ENCODE measurements at places on chromosomes 3 and 15.

GRCh38 chr3:144175644-144176425, 204.2 kb downstream of the DIPK2A start:
- DNase-seq: no peak

DNA sequence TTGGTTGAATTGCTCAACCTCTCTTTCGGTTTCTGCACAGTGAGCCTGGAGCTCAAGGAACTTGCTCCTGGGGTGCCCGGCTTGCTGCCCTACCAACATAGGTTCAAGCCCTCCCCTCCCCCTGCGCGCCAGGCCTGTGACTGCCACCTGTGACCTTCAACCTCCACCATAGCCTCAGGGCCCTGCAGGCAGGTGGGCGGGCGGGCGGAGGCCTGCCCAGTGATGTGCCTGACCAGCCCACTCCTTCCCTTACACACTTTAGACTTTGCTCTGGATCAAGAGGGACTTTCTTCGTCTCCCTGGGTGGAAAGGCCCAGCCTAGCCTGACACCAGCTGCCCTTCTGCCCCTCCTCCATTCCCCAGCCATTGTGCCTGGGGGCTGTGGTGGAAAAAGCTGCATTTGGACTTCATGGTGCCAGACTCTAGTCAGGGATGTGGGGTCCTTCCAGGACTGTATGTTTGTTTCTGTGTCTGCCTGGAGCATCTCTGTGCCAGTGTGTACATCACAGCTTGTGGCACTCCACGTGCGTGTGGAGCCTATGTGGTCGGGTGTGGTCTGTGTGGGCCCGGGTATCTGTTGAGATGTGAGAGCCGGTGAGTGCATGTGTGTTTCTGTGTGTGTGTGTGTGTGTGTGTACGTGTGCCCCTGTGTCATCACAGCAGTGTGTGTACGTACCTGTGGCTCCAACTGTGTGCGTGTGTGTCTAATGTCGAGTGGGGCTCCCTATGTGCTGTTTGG, 9.5 kb downstream of the PRKCD start:
- DNase-seq: no peak

DNA sequence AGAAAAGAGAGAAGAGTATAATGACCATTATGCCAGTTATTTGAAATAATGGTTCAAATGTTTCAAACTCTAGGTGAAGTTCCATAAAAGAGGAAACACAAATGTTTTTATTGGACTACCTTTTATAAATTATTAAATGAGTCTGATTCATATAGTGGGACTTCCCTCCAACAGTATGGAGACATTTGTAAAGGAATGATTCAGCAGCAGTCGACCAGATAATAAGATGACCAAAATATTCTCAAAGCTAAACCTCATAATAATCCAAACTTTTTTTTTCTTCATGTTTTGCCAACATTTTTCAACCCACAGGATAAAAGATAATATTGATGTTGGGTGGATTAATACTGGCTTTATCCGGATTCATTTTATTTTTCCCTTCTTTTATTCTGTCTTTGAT, 18.8 kb downstream of the TIPARP start:
- DNase-seq: no peak

DNA sequence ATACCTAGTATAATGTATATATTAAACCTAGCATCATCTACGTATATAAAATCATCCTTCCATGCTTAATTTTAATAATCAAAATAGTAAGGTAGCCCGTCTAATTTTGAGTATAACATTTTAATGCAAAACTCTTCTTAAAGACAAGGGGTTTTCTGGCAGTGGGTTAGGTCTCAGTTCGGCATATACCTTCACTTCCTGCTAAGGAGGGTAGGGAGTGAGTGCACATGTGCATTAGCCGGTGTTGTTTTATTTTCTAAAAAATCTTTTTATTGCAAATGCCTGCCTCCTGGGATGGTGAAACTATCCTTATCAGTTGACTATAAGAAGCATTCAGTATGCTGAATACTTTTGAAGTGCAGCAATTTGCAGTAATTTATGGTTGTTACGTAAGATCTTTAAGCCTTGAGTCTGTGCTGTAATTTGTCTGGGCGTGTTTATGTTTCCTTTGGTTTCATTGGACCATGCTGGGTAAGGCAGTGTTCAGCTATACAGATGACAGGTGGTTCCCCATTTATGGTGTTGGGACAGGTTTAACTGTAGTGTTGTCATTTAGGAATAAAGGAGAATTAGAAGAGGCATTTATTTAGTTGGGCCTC, 11.7 kb downstream of the ARHGEF26 start:
- no peak for DNase-seq

GRCh38 chr15:76339305-76340197, 3.0 kb downstream of the ISL2 start:
- DNase-seq: peak; percentile 44

- no peak for DNase-seq
Measured at GRCh38 chr3:98779541-98780335, 16.6 kb downstream of the ST3GAL6 start.

DNA sequence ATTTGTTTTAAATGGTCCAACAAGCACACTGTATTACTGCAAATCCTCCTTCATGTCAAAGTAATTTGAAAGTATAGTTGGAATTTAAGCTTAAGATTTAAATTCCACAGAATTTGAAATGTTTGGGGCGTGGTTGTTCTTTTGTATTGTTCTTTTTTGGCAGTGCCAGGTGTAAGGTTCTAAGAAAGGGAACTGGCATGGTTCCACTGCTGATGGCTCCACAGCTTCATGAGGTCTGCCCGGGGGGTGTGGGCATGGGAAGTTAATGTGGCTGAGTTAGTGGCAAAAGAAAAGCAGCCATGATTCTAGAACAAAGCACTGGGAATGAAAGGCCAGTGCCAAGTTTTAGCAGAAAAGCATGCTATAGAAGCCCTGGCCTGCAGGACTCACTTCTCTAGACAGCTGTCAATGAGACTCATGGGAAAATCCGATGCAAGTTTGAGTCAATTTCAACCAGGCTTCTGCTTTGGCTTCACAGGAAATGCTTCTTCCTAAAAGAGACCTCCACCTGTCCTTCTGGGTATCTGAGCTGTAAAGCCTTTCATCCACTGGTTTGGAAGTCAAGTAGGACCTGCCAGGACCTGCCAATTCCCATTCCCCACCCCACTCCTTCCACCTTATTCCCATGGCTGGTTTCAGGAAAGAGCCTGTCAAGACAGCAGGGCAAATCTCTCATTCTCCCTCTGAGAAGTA, 18.9 kb downstream of the CDCP1 start:
- DNase-seq: no peak

DNA sequence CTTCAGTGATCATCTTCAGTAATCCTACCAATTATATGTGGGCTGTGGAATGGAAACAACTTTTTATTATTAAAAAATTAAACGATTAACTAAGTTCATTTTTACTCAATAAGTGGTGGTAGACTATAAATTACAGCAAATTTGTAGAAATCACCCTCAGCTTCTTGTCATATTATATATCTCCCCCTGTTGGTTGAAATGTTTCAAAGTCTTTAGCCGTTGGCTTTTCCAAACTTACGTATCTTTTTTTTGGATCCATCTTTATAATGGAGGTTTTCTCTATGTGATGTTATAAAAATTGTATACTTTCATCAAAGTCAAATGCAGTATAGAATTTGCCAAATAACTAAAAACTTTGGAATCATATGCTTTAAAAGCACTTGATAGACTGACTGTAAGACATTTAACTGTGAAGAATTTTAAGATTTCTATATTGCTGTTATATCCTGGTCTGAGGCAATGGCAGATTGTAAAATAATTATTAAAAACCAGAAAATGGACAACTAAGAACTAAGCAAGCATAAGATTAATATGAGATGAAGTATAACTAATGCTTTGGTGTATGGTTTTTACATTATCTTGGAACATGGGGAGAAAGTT, 44.7 kb downstream of the ATP11B start:
- no peak for DNase-seq

- no peak for DNase-seq
Measured at GRCh38 chr3:53733446-53733845, 112.8 kb downstream of the CHDH start.

DNA sequence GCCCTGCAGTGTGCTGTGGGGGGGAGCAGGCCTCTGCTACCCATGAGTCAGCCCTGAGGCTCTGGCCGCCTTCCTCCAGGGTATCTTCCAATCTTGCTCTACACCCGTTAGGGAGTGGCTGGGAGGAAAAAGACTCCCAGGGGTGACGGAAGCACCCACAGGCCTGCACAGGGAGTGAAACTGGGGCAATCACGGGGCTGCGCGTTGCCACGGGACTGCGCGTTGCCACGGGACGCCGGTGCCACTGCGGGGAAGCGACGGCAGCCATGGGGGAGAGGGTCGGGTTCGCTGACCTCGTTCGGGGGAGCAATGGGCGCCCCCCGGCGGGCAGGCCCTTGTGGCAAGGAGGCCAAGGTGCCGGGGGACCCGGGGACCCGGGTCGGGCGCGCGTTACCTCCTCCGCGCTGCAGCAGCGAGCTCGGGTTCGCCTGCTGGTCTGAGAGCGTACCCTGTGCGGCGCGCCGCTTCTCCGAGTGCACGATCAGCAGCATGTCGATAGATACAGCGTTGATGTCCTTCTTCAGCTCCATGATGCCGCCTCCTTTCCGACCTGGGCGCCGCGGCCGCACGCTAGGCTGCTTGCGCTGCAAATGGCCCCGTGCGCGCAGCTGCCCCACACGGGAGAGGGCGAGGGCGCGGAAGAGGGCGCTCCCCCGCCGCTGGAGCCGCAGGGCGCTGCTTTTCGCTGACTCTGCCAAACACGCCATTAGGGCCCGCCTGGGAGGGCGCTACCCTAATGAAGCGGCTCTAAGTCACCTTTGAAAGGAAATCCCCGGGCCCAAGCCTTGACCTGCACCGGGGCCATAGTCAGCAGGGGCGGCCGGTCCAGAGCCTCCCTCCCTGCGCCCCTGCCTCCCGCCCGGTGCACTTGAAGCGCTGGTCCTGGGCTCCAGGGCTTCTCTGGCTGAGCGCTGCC, at the start of gene KY:
TSS of gene KY (minus strand) at position 592 of the 916 bp plus-strand sequence. CDS start at position 530, 62 bp downstream.
- peak; percentile 20 for DNase-seq

GRCh38 chr15:84871428-84871985, 13.0 kb upstream of the SLC28A1 start:
- DNase-seq: no peak

DNA sequence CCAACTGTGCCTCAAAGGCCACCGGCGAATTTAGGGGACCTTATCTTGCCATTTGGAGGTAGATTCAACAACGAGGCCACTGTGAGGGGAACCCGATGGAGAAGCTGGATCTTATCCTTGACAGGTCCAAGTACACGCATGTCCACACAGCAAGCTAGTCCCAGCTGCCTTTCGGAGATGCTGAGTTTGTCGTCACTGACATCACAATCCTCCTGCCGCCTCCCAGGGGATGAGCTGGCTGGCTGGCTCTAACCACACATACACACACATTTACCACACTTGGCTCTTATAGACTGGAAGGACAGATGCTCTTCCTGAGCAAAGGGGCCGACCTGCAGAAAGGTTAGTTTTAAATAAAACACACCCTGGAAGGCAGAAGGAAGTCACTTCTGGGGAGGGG, 176.3 kb downstream of the STT3B start:
- no peak for DNase-seq

DNA sequence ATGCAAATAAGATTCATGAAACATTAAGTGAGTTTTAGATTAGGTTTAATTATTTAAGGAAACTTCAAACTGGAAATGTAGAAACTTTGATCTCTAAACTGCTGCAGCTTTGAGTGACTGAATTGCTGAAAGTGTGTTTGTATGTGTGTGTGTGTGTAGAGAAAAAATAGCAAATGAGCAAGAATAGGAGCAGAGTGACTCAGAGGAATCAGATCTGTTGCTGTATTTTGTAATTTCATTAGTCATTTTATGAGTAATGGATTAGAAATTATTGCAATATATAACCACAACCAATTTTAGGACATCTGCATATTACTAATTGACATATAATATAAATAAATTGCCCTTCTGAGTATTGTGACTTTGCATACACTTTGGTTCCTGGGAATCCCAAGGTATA, 52.8 kb upstream of the SLC9A9 start:
- no peak for DNase-seq

- no peak for DNase-seq
Measured at GRCh38 chr3:8597219-8597853, 47.3 kb downstream of the SSUH2 start.

DNA sequence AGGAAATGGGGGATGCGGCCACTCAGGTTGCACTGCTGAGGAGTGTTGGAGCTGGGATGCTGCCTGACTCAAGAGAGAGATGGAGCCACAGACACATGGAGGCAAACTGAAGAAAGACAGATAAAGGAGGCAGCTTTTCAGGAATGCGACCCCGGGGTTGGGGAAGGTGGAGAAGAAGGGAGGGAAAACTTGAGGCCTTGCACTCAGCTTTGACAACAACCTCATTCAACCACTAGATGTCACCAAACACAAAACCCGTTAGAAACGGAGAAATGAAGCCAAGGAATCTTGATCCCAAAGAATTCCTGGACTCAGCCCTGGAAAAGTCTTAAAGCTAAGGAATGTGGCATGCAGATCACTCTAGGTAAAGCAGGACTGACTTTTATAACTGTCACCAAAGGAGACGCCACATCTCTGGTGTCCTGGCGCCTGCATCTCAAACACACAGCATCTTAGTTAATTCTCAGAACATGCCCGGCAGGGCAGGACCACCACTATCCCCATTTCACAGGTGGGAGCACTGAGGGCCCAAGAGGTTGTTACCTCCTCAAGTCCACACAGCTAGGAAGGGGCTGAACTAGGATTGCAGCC, 59.6 kb upstream of the LMCD1 start:
- peak; percentile 47 for DNase-seq

DNA sequence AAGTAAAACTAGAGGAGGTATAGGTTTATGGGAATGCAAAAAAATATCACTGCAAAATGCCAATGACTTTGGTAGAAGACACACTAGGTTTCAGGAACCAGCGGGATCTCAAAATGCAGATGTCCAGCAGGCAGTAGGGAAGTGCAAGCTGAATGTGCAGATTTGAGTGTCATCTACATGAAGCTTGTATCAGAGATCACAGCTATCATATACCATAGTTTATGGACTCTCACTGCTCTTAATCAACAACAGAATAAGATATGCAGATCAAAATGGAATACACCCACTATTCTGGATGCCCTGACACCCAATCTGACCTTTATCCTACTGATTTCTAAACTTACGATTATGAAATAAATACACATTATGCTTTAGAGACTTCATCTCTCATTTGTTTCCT, 27.7 kb downstream of the TMCC1 start:
- DNase-seq: no peak

DNA sequence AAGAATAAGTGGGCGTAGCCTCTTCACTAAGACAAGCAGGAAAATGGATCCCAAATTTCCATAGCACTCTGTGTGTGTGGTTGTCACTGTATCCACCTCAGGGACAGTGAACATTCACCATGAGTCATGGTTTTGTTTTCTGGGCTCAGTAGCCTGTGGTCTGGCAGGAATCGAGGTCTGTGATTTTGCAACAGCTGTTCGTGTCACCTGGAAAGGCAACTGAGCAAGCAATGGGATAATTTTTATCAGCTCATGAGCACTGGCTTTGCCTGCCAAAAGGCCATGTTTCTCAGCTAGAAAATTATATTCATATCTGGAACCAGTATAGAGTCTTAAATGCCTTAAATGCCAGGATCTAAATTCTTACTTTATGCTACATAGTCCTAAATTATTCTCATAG, 60.9 kb downstream of the STRIT1 start:
- DNase-seq: no peak

DNA sequence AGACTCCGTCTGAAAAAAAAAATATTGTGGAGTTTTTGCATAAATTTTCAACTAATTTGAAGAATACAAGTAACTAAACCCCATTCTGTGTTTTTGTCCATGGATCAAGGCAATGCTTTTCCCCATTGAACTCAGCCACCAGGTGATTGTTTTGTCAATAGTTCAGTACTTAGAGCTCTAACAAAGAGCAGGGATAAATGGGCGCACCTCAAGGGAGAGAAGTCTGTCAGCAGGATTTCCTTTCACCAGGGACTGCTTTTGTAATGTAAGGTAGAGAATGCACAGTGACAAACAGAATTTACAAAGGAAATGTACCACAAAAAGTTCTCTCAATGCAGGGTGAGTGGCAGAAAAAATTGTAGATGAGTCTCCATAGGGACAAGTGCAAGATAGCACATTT, 10.8 kb upstream of the ATP13A5 start:
- DNase-seq: peak; percentile 57
